ENCODE measurements at places on chromosomes 2 and 18.

DNA sequence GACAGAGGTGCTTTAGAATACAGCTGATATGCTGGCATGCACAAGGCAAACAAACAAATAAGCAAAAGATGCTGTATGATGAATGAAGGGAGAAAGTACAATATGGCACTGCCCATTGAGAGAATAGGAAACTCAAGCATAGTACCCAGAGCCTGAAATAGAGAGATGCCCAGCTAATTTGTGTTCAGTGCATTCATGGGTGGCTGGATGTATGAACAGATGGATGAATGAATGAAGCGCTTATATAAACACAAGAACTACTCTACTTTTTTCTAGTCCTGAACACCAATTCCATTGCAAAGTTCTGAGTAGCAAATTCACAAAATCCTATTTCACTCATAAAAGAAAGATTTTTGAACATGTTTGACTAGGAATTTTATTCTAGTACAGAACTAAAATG lies 756.3 kb downstream of the SATB2 start:
- no peak for DNase-seq

DNA sequence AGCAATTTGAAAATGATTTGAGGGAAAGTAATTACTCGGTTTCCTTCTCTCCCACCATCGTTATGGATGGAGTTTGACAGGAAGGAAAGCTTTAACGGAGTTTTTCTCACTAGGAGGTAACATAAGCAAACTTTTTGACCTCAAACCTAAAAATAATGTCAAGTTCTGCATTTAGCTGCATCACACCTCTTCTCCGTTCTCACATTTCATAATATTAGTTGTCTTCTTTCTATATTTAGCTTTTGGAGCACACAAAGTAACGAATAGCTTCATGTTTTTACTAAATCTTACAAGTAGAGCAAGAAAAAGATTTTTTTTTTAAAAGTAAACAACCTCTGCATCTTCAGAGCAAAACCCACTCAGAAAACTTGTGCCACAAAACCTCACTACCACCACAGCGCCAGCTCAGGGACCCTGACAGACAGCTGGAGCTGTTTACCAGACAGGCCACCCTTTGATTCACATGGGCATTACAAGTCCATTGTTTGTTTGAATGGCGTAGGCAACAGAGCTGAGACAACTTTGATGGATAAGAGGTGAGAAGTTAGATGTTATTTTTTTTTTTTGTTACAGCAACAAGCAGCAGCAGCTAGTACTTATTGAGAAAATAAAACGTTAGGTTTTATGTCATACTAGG lies 21.9 kb upstream of the ICOS start:
- no peak for DNase-seq

- DNase-seq = no peak
Observed at GRCh38 chr2:204274991-204275390, 270.3 kb upstream of the PARD3B start.

- no peak for DNase-seq
Observed at GRCh38 chr2:45778720-45779171, 127.3 kb downstream of the PRKCE start.

- DNase-seq = no peak
Observed at GRCh38 chr2:202056611-202057010, 16.4 kb upstream of the KIAA2012 start.

DNA sequence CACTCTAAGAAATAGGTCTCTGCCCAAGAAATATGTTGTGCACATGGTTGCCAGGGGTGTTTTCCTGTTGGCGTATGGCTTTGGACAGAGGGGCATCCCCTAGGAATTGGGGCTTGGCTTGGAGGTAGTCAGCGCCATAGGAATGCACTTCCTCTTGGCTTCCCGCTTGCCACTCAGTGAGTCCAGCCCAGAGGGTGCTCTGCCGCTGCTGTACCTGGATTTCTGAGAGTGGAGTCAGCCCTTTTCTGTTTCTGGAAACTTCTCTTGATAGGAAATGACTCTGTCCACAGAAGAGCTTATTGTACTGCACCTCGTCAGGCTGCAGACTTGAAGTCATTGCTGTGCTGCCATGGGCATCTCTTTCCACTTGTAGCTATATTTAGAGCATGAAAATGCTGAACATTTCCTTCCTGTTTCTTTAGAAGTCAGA lies 116.7 kb upstream of the MGAT5 start:
- no peak for DNase-seq

DNA sequence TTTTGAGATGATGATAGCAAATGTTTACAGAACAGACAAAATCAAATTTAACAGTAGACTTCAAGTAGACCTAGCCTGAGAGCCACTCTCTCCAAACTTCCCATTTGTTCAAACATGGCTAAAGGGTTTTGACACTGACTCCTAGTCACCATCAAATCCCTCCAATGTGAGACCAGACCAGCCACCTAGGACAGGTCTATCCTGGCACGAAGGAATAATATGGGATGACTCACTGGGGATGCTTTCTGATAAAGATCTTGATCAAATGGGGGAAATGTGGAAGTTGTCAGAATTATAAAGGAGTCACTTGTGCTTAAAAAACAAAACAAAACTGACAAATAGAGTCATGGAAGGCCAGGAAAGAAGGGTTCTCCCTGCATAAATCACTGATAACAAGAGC lies 95.7 kb downstream of the EDAR start:
- no peak for DNase-seq

DNA sequence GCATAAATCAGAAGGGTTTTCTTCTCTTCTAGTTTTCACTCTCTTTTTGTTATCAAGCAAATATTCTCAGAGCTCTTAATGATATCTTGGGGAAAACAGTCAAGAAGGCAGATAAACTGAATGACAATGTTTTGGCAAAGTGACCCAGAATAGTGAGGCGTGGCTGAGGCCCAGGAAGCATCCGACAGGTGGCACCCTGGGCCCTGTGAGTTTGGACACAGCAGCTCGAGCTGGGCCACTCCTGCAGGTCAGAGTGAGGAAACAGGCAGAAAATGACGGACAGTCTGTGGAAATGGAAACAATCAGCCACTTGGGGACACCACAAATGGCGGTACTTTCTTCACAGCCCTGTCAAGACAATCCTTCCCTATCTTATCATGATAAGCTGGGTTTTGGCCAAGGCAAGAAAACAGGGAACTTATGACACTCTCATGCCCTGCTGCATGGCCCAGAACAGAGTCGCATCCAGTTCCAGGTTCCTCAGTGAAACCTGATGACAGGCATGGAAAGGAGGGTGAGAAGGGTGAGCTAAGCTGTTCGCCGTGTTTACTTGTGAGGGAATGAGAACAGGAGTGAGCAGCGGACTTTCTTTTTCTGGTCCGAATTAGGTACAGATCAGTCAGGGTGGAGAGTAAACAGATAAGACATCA lies 32.1 kb downstream of the MRPL44 start:
- DNase-seq = no peak

- no peak for DNase-seq
Observed at GRCh38 chr18:61785588-61785987, 107.2 kb downstream of the RNF152 start.

GRCh38 chr2:100882645-100883613 lies 63.0 kb downstream of the NPAS2 start:
- DNase-seq = no peak

GRCh38 chr18:22020127-22020866 lies 149.1 kb upstream of the GATA6 start:
- no peak for DNase-seq

GRCh38 chr2:239370403-239370802 lies 30.4 kb downstream of the HDAC4 start:
- DNase-seq = no peak

GRCh38 chr2:226981791-226982326 lies 146.0 kb downstream of the RHBDD1 start:
- no peak for DNase-seq

DNA sequence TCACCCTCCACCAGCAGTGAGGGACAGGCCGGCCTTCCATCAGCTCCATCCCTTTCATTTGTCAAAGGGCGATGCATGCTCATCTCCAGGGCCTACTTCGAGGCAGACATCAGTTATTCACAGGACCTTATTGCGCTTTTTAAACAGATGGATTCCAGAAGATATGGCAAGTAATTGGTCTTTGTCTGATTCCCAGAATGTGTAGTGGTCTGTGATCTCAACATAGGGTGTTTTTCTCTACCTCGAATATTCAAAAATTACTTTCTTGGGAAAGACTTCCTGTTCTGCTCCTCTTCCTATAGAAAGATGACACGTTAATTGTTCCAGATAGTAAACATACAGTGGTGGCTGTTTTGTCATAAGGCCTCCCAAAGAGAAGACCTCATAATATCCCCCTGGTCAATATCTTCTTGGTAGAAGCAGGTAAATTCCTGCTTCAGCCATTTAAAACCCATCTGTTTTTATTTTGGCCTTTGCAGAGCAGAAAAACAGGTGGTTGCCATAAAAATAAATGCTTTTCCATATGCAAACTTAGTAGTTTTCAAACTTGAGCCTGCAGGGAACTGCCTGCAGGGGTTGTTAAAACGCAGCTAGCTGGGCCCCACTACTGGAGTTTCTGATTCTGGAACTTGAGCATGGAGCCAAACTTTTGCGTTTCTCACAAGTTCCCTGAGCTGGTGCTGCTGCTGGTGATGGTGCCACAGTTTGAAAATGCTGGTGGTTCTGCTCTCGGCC lies 8.2 kb downstream of the SMARCAL1 start:
- DNase-seq = no peak
